IMR-90 (cell line): ENCODE measurements at places on chromosomes 5 and 9. TPM values are rescaled to one million over a fixed set of nuclear protein-coding genes. Genes with fewer than 3 reads are reported as not detected.
A peak's percentile ranks its signal among the peaks of the same experiment; 100 is the strongest.

Gene OR13C5
- not detected in 2 replicates for polyA plus RNA-seq

Gene FAM151B
- 1.0 and 1.5 TPM in 2 replicates for polyA plus RNA-seq

Gene RNF183
- not detected in 2 replicates for polyA plus RNA-seq

Gene NUTM2F
- not detected in 2 replicates for polyA plus RNA-seq

- no peak overlapping the region for H3K27ac ChIP-seq
- no peak for DNase-seq
- H3K36me3 ChIP-seq = no peaks in the 10 kb centered on the region
- no peaks in the 10 kb centered on the region for H3K27me3 ChIP-seq
- H3K4me1 ChIP-seq = no peaks in the 10 kb centered on the region
- H3K4me3 ChIP-seq = no peak overlapping the region
Observed at GRCh38 chr5:158470764-158471534, 612.0 kb upstream of the CLINT1 start.

Gene STK32A
- 0.03 and 0.12 TPM in 2 replicates for polyA plus RNA-seq

Gene ANKRD18B
- polyA plus RNA-seq = 5.8 and 7.1 TPM in 2 replicates

Gene FAT2
- polyA plus RNA-seq = 0.03 and 0.06 TPM in 2 replicates

DNA sequence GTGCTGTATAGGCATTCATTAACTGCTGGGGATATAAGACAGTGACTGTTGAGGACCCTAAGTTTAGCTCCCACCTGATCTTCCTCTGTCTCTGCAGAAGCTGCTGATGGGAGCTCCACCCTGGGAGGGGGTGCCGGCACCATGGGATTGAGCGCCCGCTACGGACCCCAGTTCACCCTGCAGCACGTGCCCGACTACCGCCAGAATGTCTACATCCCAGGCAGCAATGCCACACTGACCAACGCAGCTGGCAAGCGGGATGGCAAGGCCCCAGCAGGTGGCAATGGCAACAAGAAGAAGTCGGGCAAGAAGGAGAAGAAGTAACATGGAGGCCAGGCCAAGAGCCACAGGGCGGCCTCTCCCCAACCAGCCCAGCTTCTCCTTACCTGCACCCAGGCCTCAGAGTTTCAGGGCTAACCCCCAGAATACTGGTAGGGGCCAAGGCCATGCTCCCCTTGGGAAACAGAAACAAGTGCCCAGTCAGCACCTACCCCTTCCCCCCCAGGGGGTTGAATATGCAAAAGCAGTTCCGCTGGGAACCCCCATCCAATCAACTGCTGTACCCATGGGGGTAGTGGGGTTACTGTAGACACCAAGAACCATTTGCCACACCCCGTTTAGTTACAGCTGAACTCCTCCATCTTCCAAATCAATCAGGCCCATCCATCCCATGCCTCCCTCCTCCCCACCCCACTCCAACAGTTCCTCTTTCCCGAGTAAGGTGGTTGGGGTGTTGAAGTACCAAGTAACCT is 22.1 kb downstream of the PCDHGC5 start:
- H3K27me3 ChIP-seq = no peaks in the 10 kb centered on the region
- H3K36me3 ChIP-seq = peaks cover 27% of the 10 kb centered on the region
- H3K27ac ChIP-seq = no peak overlapping the region

DNA sequence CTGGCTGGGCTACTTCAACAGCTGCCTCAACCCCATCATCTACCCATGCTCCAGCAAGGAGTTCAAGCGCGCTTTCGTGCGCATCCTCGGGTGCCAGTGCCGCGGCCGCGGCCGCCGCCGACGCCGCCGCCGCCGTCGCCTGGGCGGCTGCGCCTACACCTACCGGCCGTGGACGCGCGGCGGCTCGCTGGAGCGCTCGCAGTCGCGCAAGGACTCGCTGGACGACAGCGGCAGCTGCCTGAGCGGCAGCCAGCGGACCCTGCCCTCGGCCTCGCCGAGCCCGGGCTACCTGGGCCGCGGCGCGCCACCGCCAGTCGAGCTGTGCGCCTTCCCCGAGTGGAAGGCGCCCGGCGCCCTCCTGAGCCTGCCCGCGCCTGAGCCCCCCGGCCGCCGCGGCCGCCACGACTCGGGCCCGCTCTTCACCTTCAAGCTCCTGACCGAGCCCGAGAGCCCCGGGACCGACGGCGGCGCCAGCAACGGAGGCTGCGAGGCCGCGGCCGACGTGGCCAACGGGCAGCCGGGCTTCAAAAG is 36.9 kb upstream of the TTC1 start:
- DNase-seq = no peak
- H3K27ac ChIP-seq = peak overlapping the region; percentile 66; the same call in 1 of the 2 replicates
- peaks cover 23% of the 10 kb centered on the region for H3K4me1 ChIP-seq
- no peaks in the 10 kb centered on the region for H3K36me3 ChIP-seq
- H3K4me3 ChIP-seq = no peak overlapping the region

Gene WNT8A
- polyA plus RNA-seq = not detected in 2 replicates

GRCh38 chr5:167479779-167480178 is 811.7 kb upstream of the WWC1 start:
- H3K27ac ChIP-seq = no peak overlapping the region
- H3K4me3 ChIP-seq = no peak overlapping the region
- H3K27me3 ChIP-seq = no peaks in the 10 kb centered on the region

DNA sequence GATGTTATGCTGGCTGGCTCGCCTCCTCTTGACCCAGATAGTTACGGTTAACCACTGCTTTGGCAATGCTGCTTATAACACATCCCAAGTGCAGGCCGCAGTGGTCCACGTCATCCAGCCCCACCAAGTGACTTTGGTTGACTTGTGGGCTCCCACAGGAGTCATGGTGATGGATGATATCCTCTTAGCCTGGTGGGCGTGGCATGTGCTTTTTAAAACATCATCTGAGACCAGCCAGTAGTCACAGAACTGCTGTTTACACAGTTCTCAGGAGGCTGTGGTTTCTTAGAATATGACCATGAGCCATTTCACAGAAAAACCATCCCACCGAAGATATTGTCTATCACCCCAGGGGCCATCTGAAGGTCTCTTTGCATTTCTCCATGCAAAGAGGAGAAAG is 216.9 kb downstream of the SH3GL2 start:
- no peak overlapping the region for H3K4me3 ChIP-seq
- no peak for DNase-seq
- H3K36me3 ChIP-seq = no peaks in the 10 kb centered on the region
- no peaks in the 10 kb centered on the region; the same call in none of the 2 replicates for H3K27me3 ChIP-seq
- H3K4me1 ChIP-seq = no peaks in the 10 kb centered on the region
- H3K27ac ChIP-seq = no peak overlapping the region

DNA sequence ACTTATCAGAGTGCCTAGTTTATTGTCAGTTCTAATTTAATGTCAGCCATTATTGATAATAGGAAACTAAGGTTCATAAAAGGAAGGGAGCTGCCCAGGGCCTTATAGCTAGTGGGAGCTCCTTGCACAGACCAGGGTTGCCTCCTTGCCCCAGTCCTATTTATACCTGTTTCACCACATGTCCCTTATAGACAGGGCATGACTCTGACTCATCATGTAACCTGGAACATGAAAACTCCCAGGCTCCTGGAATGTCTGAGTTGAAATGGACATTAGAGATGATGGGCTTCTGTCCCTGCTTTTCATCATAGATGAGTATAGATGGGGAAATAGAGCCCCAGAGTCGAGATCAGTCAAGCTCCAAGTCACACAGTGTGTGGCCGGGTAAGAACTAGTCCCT is 21.1 kb downstream of the FAT2 start:
- no peaks in the 10 kb centered on the region for H3K4me1 ChIP-seq
- H3K4me3 ChIP-seq = no peak overlapping the region
- H3K27ac ChIP-seq = no peak overlapping the region
- no peak for DNase-seq
- H3K27me3 ChIP-seq = peaks cover 13% of the 10 kb centered on the region

- H3K4me1 ChIP-seq = no peaks in the 10 kb centered on the region
- H3K4me3 ChIP-seq = no peak overlapping the region
- H3K27me3 ChIP-seq = no peaks in the 10 kb centered on the region
- H3K36me3 ChIP-seq = no peaks in the 10 kb centered on the region
- no peak overlapping the region for H3K27ac ChIP-seq
Observed at GRCh38 chr5:167205881-167206280, 1085.6 kb upstream of the WWC1 start.

DNA sequence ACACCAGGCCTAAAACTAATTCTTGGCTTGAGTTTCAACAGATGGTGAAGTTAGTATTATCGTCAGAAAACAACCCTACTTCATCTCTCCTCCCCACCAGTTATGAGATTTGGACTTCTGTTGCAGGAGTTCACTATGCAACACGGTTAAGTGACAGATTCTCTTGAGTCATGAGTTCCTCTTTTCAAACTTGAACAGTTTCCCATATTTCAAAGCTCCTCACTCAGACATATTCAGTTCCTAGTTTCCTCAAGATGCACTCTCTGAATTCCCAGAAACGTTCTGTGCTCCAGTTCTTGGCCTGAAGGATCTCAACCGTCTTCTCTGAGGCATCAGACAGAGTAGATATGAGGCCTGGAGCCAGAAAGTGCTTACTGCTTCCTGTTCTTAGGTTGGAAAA is 7.3 kb upstream of the PTGER4 start:
- H3K27me3 ChIP-seq = no peaks in the 10 kb centered on the region
- no peak for DNase-seq
- no peaks in the 10 kb centered on the region for H3K36me3 ChIP-seq
- H3K4me1 ChIP-seq = peaks cover 6% of the 10 kb centered on the region
- H3K4me3 ChIP-seq = no peak overlapping the region

- H3K36me3 ChIP-seq = no peaks in the 10 kb centered on the region
- no peaks in the 10 kb centered on the region for H3K4me1 ChIP-seq
- peaks cover 14% of the 10 kb centered on the region for H3K27me3 ChIP-seq
- no peak for DNase-seq
- H3K27ac ChIP-seq = no peak overlapping the region
Observed at GRCh38 chr9:113416149-113416721, 5.7 kb downstream of the C9orf43 start.

Gene NXNL2
- 6.4 and 9.1 TPM in 2 replicates for polyA plus RNA-seq

Gene FAM163B
- not detected in 2 replicates for polyA plus RNA-seq

GRCh38 chr9:128145536-128145935 is 3.7 kb upstream of the LCN2 start:
- peaks cover 8% of the 10 kb centered on the region; the same call in 1 of the 2 replicates for H3K27me3 ChIP-seq
- no peak overlapping the region for H3K27ac ChIP-seq
- no peak overlapping the region for H3K4me3 ChIP-seq

- no peaks in the 10 kb centered on the region for H3K27me3 ChIP-seq
- peak; percentile 71 for DNase-seq
- peaks cover 4% of the 10 kb centered on the region for H3K36me3 ChIP-seq
- H3K4me3 ChIP-seq = no peak overlapping the region
- no peak overlapping the region for H3K27ac ChIP-seq
Observed at GRCh38 chr5:157750320-157750719, 6.8 kb downstream of the LSM11 start.

GRCh38 chr5:173888473-173889131 is 453 bp downstream of the CPEB4 start:
- H3K4me1 ChIP-seq = no peaks in the 10 kb centered on the region; the same call in 1 of the 2 replicates
- DNase-seq = peak; percentile 24
- H3K36me3 ChIP-seq = no peaks in the 10 kb centered on the region
- peak overlapping the region; percentile 38 for H3K27ac ChIP-seq
- no peaks in the 10 kb centered on the region for H3K27me3 ChIP-seq

Gene PDE8B
- polyA plus RNA-seq = 0.03 TPM in 1 of 2 replicates, not detected in the other

DNA sequence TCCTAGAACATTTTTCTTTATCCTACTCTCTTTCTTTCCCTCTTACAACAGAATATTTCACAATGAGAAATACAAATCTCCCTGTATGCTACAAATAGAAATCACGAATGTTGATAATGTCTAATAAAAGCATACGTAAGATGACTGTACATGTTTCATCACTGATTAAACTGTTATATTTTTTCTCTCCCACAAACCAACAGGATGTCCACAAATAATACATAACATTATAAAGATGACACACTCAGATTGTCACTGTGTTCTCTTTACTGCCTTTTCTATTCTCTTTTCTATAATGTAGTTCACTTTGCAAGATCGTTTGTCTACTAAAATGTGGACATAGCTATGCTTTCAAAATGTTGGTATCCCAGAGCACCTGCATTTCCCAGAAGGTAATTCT is 90.7 kb upstream of the PARP8 start:
- H3K4me1 ChIP-seq = no peaks in the 10 kb centered on the region
- no peak overlapping the region for H3K27ac ChIP-seq
- no peaks in the 10 kb centered on the region for H3K27me3 ChIP-seq
- DNase-seq = no peak
- no peak overlapping the region for H3K4me3 ChIP-seq

- no peak overlapping the region for H3K4me3 ChIP-seq
- peaks cover 8% of the 10 kb centered on the region for H3K4me1 ChIP-seq
- peaks cover 9% of the 10 kb centered on the region; the same call in 1 of the 2 replicates for H3K27me3 ChIP-seq
- H3K27ac ChIP-seq = no peak overlapping the region
Observed at GRCh38 chr5:32500181-32500580, 55.6 kb upstream of the ZFR start.

Gene DMGDH
- polyA plus RNA-seq = 0.14 TPM in 1 of 2 replicates, not detected in the other

GRCh38 chr9:92295827-92296258 is 2.3 kb upstream of the IARS1 start:
- H3K4me1 ChIP-seq = peaks cover 6% of the 10 kb centered on the region
- H3K36me3 ChIP-seq = peaks cover 14% of the 10 kb centered on the region
- no peaks in the 10 kb centered on the region for H3K27me3 ChIP-seq
- no peak overlapping the region for H3K4me3 ChIP-seq
- no peak for DNase-seq
- no peak overlapping the region for H3K27ac ChIP-seq

Gene PCDHB12
- 0.09 and 0.13 TPM in 2 replicates for polyA plus RNA-seq

GRCh38 chr9:81634915-81635516 is 54.3 kb downstream of the TLE1 start:
- H3K36me3 ChIP-seq = peaks cover 15% of the 10 kb centered on the region
- peaks cover 27% of the 10 kb centered on the region for H3K4me1 ChIP-seq
- H3K4me3 ChIP-seq = peak overlapping the region; percentile 9; the same call in 1 of the 2 replicates
- H3K27me3 ChIP-seq = no peaks in the 10 kb centered on the region
- H3K27ac ChIP-seq = peak overlapping the region; percentile 46; the same call in 1 of the 2 replicates

- no peak for DNase-seq
- H3K27me3 ChIP-seq = no peaks in the 10 kb centered on the region
- no peak overlapping the region for H3K27ac ChIP-seq
- no peak overlapping the region for H3K4me3 ChIP-seq
- no peaks in the 10 kb centered on the region for H3K36me3 ChIP-seq
Observed at GRCh38 chr5:96075579-96076289, 114.1 kb upstream of the ELL2 start.

DNA sequence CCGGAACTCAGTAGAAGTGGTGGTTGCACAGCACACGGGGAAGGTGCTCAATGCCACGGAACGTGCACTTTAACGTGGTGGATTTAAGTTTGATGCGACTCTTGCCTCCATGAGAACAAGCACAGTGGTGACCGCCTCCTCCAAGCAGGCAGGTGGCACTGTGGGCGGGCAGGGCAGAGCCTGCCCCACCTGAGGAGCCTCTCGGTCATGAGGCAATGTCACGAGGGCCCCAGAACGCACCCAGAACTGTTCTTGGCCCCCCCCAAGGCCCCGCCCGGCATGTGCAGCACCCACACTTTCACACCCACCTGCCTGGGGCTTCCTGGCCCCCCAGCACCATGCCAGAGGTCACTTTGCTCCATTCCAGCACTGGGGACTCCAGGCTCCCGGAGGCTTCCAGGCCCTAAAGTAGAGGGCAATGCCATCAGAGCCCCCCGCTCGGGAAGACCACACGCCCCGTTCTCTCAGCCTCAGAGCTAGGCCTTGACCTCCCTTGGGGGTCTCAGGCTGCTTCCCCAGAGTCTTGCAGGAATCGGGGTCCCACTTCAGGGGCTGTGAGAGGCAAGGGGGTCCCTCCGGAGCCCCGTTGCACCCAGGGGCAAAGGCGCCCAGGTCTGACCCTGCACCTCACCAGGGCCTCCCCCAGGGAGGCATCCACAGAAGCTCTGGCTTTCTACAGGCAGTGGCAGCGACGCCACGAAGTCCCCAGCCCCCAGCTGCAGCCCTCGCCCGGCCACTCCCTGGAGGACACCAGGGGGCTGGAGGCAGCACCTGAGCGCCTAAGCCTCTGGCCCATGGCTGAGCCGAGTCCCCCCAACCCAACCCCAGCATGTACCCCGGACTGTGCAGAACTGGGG is 14.0 kb downstream of the CCDC187 start:
- no peaks in the 10 kb centered on the region for H3K4me1 ChIP-seq
- no peaks in the 10 kb centered on the region for H3K36me3 ChIP-seq
- peaks cover 31% of the 10 kb centered on the region; the same call in 1 of the 2 replicates for H3K27me3 ChIP-seq
- no peak overlapping the region for H3K4me3 ChIP-seq
- no peak for DNase-seq
